Left renal pelvis (tissue), 4 donors: ENCODE measurements at places on chromosomes 12 and 14. TPM values are rescaled to one million over a fixed set of nuclear protein-coding genes. Genes with fewer than 3 reads are reported as not detected.

FAM90A1 gene
- polyA plus RNA-seq, result 1.8 TPM

HOXC5 gene
- 1.5 TPM for polyA plus RNA-seq

FIGNL2 gene
- 5.5 TPM for polyA plus RNA-seq

KLRK1 gene
- polyA plus RNA-seq, result 1.0 TPM

TSPAN19 gene
- polyA plus RNA-seq, result 0.52 TPM

AVPR1A gene
- polyA plus RNA-seq, result 4.1 TPM

PSMA3 gene
- polyA plus RNA-seq, result 162 TPM

CEP128 gene
- polyA plus RNA-seq, result 6.6 TPM

KCNH3 gene
- polyA plus RNA-seq, result 4.9 TPM

KERA gene
- polyA plus RNA-seq, result 0.10 TPM

ALDH1L2 gene
- polyA plus RNA-seq, result 1.5 TPM

RNASE3 gene
- polyA plus RNA-seq, result 0.57 TPM

TMEM119 gene
- 21.7 TPM for polyA plus RNA-seq

PAH gene
- 47.6 TPM for polyA plus RNA-seq

ZNF891 gene
- polyA plus RNA-seq, result 4.5 TPM

SYT10 gene
- polyA plus RNA-seq, result 0.86 TPM

KRT71 gene
- polyA plus RNA-seq, result not detected

SYCP3 gene
- 0.21 TPM for polyA plus RNA-seq

MGST1 gene
- 41.7 TPM for polyA plus RNA-seq

AKAP3 gene
- 6.5 TPM for polyA plus RNA-seq

DDX55 gene
- 37.6 TPM for polyA plus RNA-seq

RTL1 gene
- polyA plus RNA-seq, result 0.06 TPM

RAB2B gene
- 37.7 TPM for polyA plus RNA-seq

KCNA1 gene
- 2.2 TPM for polyA plus RNA-seq

RASSF9 gene
- polyA plus RNA-seq, result 15.4 TPM

KRT83 gene
- polyA plus RNA-seq, result not detected

CFAP73 gene
- polyA plus RNA-seq, result 0.27 TPM

CAPZA3 gene
- 0.16 TPM for polyA plus RNA-seq
